ENCODE measurements at places on chromosomes 1 and 21.

DNA sequence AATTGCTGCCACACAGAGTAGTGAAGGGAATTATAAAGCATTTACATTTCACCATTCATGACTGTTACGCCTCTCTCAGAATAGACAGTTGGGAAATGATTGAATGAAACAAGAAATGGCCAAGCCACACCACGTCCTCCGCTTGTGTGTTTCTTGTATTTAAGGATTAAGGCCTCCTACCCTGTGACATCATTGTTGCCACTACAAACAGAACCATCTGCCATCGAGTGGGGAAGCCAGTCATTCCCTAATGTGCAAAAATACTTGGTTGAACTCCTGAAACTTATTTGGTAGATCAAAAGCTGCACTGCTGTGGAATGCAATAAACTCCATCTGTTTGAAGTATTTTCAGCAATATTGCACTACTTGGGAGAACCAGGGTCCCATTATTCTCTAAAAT, 99.0 kb upstream of the C1orf105 start:
- DNase-seq = no peak

GRCh38 chr1:36624466-36624865, 141.8 kb upstream of the CSF3R start:
- no peak for DNase-seq

DNA sequence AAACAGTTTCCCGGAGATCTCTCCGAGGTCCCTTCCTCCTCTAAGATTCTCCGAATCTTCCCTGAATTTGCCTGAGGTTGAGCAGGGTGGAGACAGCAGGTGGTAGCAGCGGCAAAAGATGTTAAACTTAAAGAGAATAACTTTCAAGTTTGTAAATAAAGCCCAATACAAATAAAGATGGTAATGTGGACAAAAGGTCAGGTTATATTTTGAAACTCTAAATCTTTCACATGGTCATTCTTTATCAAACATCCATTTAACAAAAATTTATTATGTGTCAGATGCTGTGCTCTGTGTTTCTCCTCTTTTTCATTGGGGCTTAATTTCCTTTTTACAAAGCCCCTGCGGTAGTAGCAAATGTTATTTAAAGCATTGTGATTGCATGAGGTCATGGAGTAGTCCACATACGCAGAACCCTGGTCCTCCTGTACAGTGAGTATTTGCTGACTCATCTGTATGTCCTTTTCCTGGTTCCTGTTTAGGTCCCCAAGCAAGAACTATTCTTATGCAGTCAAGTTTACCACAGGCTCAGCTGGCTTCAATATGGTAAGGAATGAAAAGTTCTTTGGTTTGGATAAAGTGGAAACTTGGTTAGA, 119.2 kb downstream of the ITSN1 start:
- no peak for DNase-seq

GRCh38 chr1:227453631-227454355, 109.6 kb upstream of the ZNF678 start:
- no peak for DNase-seq

DNA sequence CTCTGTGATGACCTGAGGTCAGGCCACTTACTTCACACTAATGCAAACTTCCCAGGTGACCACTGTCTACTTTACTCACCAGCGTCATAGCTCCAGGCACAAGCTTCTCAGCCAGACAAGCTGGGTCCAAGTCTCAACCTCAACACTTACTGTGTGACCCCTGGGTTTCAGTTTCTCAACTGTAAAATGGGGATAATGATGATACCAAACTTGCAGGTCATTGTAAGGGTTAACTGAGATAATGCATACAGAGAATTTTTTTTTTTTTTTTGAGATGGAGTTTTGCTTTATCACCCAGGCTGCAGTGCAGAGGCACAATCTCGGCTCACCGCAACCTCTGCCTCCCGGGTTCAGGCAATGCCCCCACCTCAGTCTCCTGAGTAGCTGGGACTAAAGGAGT, 34.7 kb downstream of the AK2 start:
- DNase-seq = no peak

DNA sequence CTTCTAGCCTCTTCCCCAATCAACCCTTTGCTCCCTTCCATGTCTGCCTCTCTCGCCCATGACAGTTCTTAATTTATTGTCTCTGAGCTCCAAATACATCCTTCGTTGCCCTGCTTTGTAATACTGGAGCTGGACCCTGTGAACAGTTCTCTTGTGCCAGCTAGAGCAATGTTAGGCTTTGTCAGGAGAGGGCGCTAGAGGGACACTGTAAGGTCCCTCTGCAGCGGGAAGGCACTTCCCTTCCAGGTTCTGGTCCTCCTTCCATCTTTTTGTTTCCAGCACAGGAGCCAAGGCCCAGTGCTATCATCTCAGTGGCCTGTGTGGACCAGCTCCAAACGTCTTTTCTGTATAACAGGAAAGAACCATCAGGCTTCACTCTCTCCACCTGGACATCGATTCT, 95.9 kb downstream of the PTPRU start:
- no peak for DNase-seq

DNA sequence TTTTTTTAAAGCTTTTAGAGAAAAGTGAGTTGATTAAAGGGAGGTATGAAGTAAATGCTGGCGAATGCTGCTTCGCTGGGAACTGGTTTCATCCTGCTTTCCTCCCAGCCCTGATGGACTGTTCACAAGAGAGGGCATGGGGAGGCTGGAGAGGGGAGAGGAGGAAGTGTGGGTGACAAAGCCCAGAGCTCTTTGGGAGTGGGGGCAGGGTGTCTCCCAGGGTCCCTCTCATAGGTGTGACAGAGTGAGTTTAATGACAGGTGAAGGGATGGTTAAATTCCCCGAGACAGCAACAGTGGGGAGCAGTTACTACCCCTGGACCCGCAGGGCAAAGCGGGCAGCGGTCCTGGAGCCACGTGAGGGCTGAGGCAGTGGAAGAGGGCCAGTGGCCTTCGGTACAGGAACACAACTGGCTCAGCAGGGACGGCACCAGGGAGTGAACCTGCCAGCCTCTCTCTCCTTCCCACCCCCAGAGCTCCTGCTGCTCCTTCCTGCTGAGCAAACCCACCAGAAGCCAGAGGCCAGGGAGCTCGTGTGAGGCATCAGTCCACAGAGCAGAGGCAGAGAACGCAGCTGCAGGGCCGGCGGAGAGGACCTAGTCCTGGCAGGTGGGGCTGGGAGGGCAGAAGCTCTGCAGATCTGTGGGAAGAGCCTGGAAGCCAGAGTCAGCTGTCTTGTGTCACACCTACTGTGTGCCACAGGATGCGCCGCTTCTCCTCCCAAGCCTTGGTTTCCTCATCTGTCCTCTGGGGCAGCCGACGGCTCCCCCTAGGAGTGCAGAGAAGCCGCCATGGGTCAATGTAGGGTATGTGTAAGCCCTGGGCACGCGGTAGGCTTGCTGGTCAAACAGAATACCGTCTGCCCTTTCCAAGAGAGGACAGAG, 20.9 kb upstream of the LRP8 start:
- DNase-seq = peak; percentile 6

DNA sequence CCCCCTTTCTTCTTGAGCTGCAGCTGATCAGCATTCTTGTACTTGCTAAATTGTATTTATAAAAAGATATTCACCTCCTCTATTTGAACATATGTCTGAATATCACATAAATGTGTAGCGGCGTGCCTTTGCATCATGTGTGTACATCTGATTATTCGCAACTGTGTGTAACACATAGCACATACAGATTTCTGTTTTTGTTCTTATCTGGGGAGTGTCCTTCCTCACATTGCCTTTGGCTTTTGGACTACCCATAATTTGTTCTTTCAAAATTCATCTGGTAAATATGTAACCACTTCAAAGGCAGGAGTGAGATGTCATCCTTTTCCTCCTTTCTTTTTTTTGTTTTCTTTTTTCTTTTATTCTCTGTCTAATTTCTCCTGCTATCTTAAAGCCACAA, 113.6 kb downstream of the PBX1 start:
- no peak for DNase-seq

- DNase-seq = no peak
Observed at GRCh38 chr1:59328353-59328752, 31.5 kb downstream of the FGGY start.
